NCI-H524 (cell line): ENCODE measurements at places on chromosomes 5 and 9.

GRCh38 chr9:17614903-17615302 lies 36.0 kb downstream of the SH3GL2 start:
- DNase-seq = no peak

GRCh38 chr5:178545941-178546674 lies 44.1 kb downstream of the COL23A1 start:
- DNase-seq = no peak

- no peak for DNase-seq
Measured at GRCh38 chr9:32554107-32554506, 1.7 kb upstream of the TOPORS start.

GRCh38 chr5:134511796-134512660 lies 13.4 kb upstream of the JADE2 start:
- DNase-seq = peak; percentile 9

DNA sequence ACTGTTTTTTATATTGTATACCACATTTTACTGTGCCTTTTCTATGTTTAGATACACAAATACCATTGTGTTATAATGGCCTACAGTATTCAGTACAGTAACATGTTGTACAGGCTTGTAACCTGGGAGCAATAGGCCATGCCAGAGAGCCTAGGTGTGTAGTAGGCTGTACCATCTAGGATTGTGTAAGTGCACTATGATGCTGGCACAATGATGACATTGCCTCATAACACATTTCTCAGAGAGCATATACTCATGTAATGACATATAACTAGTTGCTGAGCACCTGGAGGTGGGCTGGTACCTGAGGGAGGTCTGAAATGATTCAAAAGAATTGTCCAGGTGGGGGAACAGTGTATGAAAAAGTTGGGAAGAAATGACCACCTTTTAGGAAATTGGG lies 13.9 kb downstream of the TTC39B start:
- no peak for DNase-seq

DNA sequence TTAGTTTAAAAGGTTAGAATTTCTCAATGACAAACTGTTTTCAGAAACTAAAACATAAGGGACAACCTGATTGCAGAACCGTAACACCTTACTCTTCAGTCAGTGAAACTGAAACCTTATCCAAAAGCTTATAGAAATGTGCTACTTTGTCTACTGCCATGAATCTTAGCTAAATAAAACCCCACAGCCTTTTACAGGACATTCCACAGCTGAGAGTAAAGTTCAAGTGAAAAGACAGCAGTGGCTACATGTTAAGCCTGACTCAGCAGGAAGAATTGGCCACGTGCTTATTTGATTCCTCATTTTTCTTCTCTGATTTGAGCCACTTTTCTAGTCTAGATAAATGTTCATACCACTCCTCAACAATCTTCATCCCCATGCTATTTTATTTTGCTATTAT lies 278.7 kb upstream of the ISL1 start:
- DNase-seq = no peak

GRCh38 chr5:137398154-137398553 lies 101.0 kb downstream of the SPOCK1 start:
- no peak for DNase-seq

DNA sequence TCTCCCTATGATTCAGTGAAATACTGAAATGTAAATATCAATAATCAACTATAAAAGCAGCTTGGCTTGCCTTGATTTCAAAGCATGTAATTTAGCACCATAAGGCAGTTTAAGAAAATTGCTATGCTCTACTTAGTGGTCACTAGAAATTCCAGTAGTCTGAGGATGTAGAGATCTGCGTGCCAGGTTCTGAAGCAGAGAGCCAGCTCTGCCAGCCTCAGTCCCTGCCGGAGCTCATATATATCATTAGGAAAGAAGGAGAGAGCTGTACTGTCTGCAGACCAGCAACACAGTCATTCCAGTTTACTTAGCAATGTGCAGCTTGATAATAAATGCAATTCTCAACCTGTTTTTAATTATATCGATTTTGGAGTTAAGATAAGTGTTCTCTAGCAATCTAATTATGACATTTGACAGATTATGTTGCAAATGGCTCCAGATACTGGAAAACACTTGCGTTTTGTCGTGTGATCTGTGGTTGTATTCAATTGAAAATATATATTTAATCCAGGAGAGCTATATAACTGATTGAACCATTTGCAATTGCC lies 540.5 kb downstream of the CTNND2 start:
- no peak for DNase-seq

DNA sequence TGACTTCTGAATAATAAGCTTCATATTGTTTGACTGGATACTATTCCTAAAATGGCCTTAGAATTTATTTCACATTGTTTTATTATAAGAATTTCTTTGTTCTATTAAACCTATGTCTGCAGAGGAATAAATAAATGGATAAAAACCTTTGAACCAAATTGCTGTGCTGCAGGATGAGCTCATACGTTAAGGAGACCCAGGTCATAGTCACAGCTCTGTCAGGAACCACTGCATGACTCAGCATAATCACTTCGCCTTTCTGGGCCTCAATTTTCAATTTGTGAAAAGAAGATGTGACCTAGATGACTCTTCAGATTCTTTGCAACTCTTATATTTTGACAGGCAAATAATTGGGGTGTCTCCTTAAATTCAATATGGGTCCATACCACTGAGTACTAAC lies 36.7 kb upstream of the HMHB1 start:
- DNase-seq = no peak

DNA sequence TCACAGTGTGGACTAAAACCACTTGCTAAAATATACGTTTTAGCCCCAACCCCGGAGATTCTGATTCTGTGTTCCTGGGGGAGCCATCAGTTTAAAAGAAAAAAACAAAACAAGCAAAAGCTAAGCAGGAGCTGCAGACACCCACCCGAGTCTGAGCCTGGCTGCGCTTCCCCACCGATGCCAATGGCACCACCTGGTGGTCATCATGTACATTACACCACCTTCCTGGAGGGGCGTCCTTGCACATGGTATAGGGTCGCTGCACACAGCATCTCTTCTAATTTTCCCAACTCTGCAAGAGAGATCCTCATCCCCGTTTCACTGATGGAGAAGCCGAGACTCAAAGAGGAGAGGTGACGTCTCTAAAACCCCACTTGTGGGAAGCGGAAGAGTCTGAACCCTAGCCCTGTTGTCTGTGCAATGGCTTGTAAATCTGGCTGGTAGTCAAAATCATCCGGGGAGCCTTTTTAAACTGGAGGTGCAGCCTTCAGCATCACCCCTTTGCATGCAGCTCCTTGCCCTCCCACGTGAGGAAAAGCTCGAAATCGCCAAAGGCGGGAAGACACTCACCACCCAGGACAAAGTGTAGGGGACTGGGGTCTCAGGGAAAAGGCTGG lies 23.1 kb upstream of the CNOT6 start:
- DNase-seq = peak; percentile 32

DNA sequence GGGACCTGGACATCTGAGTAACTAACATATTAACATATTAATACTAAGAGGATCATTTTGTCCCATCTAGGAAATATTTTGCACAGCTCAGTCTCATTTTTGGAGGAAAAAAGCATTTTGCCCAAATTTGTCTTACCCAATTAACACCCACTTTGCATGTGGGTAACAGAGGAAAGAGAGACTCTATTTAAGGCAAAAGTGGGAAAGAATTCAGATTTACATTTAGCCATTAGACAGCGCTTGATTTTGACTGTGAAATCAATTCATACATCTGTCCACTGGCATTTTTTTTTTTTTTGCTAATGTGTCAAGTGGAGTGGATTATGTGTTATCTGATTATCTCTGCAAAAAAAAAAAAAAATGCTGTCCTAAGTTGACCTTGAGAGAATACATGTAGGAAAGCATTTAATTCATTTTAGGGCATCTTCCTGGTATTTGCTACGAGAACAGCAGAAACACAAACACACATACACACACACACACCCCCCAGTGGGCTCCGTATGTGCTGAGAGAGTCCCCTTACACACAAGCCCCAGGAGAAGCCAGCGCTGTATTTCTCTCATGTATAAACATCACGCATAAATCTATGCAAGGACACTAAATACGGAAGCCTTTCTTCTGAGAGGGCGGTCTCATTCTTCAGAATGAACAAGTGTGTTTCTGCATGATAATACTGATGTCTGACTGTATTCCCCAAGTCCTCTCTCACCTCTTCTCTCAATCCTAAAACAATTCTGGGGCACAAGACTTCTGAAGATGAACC lies 202.0 kb upstream of the KLF9 start:
- DNase-seq = no peak

- no peak for DNase-seq
Measured at GRCh38 chr5:72290356-72291133, 29.5 kb downstream of the MRPS27 start.

DNA sequence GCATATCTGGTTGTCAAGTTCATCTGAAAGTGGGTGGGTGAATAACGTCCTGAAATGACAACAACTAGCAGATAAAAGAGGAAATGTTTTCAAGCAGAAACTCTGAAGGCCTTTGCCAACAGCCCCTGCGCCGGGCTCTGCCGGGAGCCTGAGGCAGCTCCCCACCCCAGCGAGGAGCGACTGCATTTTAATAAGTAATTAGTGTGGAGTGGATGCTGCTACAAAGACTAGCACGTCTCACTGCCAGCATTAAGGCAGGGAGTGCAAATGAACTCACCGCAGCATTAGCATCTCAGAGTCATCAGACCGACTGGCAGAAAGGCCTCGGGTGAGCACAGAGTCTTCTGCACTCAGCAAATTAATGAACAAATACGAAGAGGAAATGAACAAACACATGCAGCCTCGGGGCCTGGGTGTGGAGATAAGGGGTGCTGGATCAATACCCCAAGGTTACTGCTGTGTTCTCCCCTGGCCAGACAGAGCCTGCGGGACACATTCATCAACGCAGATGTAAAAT lies 63.8 kb downstream of the VAV2 start:
- no peak for DNase-seq

DNA sequence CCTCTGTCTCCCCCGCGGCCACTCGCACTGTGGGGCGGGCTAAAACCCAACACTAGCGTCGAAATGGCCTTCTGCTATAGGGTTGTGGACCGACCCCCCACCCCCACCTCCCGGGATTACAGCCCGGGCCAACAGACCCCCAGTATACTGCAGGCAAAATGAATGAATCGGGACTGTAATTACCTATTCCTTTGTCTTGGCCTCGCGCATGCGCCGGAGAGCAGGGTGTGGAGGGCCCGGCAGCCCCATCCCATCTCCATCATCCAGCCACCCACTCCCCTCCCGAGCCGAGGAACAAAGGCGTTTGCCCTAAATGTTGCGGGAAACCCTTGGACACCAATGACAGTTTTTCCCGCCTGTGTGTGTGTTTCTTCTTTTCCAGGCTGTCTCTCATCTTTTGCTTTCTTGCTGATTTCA lies 1.6 kb downstream of the BASP1 start:
- peak; percentile 74 for DNase-seq

DNA sequence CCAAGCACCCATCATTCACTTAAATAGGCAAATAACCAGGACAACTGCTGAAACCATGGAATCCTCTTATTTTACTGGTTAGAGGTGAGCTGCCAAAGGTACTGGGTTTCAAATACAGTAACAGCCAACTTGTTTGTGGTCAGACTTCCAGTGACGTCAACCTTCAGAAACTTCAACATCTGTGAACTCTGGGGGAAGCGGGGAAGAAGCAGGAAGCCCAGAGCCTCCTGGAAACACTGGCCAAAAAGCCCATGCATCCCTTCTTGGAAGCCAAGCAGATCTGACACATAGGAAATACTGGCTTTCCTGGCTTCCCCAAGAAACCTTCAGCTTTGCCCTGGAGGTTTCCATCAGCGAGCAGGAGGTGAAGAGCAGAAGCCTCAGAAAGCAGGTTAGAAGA lies 4.9 kb upstream of the FRRS1L start:
- no peak for DNase-seq
